ENCODE measurements at places on chromosomes 13 and 19. TPM values are rescaled to one million over a fixed set of nuclear protein-coding genes. Genes with fewer than 3 reads are reported as not detected.
A peak's percentile ranks its signal among the peaks of the same experiment; 100 is the strongest.

GRCh38 chr19:48913114-48913889 is 13.2 kb downstream of the NUCB1 start:
- DNase-seq = no peak

DNA sequence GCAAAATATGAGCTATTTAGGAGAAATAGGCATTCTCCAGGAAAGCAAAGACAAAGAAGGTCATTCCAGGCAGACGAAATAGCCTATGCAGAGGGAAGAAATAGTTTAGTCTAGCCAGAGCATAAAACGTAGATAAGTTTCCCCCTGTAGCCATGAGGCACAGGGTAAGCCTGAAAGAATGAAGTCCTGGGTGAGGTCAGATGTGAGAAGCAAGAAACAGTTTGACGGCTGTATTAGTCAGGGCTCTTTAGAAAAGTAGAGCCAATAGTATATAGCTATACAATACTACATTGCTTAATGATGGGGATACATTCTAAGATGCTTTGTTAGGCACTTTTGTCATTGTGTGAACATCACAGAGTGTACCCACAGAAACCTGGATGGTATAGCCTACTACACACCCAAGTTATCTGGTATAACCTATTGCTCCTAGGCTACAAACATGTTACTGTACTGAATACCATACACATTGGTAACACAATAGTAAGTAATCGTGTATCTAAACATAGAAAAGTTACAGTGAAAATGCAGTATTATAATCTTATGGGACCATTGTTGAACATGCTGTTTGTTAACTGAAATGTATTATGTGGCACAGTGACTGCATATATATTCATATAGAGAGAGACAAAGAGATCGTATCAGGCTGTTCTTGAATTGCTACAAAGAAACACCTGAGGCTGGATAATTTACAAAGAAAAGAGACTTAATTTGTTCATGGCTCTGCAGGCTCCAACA is 59.3 kb upstream of the WDFY2 start:
- no peak for DNase-seq

DNA sequence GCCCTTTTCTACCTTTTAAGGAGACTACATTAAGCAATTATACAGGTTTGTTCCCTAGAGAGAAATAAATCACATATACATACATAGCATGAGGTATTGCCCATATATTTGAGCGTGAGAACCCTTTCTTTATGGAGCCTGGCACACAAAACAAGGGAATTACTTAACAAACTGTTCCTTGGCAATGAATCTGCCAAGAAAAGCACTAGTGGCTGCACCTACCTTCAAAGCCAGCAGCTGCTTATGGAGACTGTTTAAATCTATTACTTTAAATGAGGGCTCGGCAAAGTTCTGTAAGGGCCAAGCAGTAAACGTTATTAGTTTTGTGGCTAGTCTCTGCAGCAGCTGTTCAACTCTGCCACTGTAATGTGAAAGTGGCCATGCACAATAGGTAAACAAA is 7.0 kb downstream of the RFX1 start:
- DNase-seq = no peak

GRCh38 chr13:45341799-45342500 is 967 bp upstream of the TPT1 start:
- DNase-seq = peak; percentile 71

DNA sequence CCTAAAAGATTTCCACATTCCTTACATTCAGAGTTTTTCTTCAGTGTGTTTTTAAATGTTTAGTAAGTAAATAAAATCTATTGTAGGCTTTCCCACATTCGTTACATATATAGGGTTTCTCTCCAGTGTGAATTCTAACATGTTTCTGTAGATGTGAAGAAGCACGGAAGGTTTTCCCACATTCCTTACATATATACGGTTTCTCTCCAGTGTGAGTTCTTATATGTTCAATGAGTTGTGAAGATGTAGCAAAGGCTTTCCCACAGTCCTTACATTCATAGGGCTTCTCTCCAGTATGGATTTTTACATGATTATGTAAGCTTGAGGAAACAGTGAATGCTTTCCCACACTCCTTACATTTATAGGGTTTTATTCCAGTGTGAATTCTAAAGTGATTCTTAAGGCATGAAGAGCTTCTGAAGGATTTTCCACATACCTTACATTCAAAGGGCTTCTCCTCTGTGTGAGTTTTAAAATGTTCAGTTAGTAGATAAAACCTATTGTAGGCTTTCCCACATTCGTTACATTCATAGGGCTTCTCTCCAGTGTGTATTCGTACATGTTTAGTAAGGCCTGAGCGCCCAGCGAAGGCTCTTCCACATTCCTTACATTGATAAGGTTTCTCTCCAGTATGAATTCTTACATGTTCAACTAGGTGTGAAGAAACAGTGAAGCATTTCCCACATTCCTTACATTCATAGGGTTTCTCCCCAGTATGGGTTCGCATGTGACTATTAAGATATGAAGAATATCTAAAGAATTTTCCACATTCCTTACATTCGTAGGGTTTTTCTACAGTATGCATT is 18.2 kb downstream of the ZNF121 start:
- no peak for DNase-seq

DNA sequence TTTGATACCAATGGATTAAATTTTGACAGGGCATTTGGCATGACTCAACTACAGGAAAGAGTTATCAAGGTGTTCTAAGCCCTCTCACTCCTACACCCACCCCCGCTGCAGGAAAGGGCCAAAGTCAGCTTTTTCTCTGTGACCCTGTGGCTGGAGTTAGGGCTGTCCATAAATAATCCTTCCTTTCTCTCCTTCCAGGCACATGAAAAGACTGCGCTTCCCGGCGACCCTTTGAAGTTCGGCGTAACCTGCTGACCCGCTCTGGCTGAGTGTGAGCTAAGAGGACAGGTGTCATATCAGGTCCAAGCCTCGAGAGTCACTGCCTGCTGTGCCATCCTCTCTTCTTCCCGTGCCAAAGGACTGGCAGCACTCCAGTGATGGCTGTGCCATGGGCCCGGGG is 25.6 kb downstream of the ZNF114 start:
- no peak for DNase-seq

DNA sequence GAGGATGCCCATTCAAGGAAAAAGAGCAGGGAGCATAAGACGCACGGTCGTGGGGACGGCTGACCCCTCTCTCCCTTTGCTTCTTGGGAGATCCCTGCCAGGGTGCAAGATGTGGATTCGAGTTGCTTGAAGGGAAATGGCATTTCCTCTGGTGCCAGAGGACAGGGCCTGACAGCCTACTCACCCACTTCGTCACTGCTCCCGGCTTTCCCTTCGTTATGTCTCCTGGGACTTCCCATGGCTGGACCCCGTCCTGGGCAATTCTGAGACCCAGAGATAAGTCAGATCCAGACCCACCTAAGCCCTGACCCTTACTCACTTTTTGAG is 1.2 kb downstream of the TBC1D17 start:
- no peak for DNase-seq

GRCh38 chr19:35514282-35514809 is 897 bp upstream of the DMKN start:
- DNase-seq = peak; percentile 53

DNA sequence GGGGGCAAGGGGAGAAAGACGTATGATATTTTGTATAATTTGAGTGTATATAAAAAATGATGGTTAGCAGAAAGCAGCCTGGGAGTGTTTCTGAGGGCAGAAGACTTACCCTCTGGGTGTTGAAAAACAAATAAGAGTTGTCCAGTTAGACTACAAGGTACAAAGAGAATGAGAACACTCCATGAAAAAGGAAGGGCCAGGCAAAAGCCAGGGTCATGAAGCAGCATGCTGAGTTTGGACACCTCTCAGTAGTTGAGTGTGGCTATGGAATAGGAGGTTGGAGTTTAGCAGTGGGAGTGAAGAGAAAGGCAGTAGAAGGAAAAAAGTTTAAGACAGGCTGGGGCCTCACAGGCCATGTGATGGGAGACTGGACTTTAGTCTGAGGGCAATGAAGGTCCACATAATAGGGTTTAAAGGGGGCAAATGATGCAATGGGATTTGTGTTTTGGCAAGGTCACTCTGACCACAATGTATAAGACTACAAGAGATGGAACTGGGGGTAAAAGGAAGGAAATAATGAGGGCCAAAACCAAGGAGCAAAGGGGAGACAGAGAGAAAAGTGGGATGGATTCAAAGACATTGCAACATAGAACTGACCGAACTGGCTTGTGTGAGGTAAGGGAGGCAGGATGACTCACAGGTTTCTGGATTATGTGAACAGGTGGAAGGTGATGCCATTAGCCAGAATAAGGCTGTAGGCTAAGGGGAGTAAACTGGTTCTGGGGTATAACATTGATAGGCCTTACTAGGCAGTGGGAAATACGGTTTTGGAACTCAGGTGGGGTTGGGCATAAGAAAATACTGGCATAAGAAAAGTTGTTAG is 76.6 kb downstream of the SERP2 start:
- DNase-seq = no peak

GRCh38 chr13:23496255-23496654 is 62.8 kb upstream of the SACS start:
- no peak for DNase-seq

DNA sequence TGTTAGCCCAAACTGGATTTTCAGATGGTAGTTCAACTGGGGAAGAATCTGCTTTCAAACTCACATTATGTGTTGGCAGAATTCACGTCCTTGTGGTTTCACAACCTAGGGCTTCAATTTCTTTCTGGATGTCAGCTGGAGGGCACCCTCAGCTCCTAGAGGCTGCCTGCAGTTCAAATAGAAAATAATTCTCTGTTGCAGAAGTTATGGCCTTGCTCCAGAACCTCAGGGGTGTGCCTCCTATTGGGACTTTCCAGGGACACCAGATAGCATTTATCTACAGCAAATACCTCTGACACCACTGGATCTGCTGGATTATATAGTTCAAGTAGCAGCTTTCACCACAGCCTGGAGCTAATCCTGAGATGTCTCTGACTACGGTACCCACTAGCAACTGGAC is 11.8 kb upstream of the RB1 start:
- DNase-seq = peak; percentile 28

DNA sequence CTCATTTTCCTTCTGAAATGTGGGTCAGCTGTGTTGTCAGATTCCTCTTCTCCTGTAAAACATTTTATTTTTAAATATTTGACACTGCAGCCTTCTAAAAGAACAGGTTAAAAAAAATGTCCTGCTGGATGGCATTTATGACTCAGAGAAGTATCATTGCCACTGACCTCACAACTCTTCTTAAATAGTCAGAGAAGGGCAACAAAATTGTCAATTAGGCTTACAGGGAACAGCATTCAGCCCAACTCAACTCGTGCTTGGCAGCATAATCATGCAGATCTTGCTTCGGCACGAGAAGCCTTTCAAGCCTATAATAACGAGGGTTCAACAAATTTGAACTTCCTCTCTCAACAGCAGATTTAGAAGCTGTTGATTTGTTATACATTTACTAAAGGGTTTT is 296.7 kb upstream of the DACH1 start:
- no peak for DNase-seq

GRCh38 chr19:633786-634639 is 676 bp upstream of the POLRMT start:
- no peak for DNase-seq

DNA sequence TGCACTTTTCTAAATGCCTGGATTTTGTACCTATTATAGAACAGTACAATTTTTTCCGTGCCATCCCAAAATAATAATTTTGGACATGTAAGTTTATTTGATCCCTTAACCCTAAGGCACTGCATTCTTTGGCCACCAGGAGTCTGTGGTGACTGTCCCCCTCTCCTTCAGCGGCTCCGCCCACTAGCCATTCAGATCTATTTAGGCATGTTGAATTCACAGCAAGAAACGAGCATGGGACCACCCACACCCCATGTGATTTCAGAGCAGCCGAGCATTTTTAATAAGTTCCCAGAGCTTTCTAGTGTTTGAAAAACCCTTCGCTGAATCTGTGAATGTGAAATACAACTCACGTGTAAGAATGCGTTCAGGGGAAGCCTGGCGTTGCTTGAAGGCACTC is 567.5 kb downstream of the MYO16 start:
- no peak for DNase-seq

URAD gene
- polyA plus RNA-seq = not detected

KPTN gene
- polyA plus RNA-seq = 23.4 TPM

GRIK5 gene
- 1.1 TPM for polyA plus RNA-seq

ERICH6B gene
- not detected for polyA plus RNA-seq

NLRP11 gene
- 0.03 TPM for polyA plus RNA-seq

PLK5 gene
- polyA plus RNA-seq = 0.80 TPM

ELSPBP1 gene
- not detected for polyA plus RNA-seq

ZFR2 gene
- polyA plus RNA-seq = not detected

APLP1 gene
- polyA plus RNA-seq = 12.5 TPM

KCNRG gene
- 0.37 TPM for polyA plus RNA-seq
